ENCODE measurements at places on chromosomes 13 and 19. TPM values are rescaled to one million over a fixed set of nuclear protein-coding genes. Genes with fewer than 3 reads are reported as not detected.

KLF1 gene
- not detected for total RNA-seq

ZNF155 gene
- total RNA-seq: 10.3 TPM

LILRB4 gene
- total RNA-seq: not detected

LPAR6 gene
- not detected for total RNA-seq

GRIN2D gene
- 6.5 TPM for total RNA-seq

Data from Caco-2 (cell line).